ENCODE measurements at places on chromosomes 2 and 18.

DNA sequence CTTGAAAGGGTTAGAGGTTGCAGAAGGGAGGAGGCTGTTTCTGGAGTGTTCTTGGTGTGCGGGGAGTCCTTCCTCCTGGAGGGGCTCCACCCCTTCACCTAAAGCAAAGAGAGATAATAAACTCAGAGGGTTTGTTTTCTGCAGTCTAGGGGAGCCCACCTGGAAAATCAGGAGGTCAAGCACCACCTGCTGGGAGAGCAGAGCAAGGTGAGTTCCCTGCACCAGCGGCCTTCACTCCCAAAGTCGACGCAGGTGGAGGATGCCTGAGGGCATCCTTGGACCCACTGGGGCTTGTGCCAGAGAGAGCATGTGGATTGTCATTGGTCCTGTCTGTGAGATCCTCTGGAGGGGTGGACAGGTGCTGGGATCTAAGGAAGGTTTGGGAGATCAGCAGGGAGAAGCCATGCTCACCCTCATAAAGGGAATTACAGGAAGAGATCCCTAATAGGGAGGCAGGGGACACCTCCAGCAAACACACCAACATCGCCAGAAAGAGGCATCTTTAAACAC lies 116.7 kb downstream of the KCNF1 start:
- no peak for DNase-seq

- no peak for DNase-seq
Measured at GRCh38 chr2:16952368-16952767, 286.7 kb upstream of the CYRIA start.

DNA sequence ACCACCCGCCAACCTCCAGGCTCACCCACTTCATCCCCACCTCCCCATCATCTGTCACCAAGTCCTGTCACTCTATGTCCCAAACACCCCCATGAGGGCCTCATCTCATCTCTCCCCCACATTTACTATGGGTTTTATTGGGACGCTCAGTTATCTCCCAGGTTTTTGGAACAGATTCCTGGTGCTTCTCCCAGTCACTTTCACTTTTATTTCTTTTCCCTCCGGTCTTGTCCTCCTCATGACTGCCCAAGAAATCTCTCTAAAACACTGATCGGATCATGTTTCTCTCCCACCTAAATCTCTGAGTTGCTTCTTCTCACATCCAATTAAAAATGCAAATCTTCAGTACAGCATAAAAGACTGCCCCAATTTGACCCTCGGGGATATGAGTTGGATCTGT lies 273.1 kb downstream of the PHLPP1 start:
- no peak for DNase-seq

DNA sequence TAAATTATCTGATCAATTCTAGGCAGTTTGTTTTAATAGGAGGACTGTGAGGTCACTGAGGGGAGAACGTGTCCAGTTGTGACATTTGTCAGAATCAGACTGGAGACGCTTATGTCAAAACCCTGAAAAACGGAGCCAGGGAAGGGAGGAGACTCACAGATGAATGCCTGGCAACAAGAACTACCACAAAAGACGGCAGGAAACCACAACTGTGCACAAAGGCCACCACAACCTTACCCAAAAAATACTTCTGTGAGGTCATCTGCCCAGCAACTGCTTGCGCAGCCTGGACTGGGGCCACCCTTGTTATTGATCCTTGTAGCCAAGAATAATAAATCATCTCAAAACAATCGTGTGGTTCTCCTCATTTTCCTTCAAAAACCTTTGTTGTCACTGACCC lies 173.0 kb upstream of the ALKAL2 start:
- no peak for DNase-seq

DNA sequence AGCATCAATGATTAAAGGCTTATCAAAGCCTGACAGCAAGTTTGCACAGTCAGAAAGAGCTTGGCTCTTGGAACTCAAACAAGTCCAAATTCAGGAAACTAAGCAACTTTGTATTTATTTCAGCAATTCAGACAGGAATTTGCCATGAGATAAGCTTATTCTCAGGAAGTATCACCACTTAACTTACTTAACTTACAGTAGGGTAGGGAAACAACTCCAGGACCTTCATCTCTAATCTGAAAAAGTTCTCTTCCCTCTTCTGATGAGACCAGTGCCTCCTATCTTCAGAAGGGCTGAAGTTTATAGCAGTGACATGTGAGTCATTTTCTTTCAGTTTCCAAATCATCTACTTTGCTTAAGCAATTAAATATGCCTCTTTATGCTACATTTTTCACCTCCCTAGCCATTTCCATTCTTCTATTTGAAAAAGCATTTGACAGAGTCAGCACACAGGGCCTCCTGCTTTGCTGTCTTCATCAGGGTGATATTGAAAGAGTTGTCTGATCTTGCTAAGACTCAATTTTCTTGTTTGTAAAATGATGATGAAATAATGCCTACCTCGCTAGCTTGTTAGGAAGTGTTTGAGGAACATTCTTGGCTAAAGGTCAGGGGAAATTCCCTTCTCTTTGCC lies 389.5 kb downstream of the RND3 start:
- peak; percentile 9 for DNase-seq

DNA sequence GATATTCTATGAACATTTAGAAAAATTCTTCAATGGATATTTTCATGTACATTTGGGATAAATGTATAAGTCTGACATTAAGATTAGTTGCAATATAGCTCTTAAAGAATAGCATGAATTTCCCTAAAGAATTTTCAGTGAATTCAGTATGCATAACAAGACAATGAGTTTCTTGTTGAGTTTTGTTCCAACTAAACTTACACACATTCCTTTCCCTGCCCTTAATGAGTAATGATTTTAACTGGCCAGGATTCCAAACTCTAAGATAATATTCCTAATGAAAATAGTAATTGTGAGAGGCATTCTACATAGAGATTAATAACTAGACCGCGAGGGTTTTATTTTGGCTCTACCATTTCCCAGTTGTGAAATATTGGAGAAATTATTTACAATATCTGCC lies 390.3 kb upstream of the GALNT5 start:
- no peak for DNase-seq

- DNase-seq, result no peak
Measured at GRCh38 chr18:79911344-79912270, 39.8 kb downstream of the SLC66A2 start.

DNA sequence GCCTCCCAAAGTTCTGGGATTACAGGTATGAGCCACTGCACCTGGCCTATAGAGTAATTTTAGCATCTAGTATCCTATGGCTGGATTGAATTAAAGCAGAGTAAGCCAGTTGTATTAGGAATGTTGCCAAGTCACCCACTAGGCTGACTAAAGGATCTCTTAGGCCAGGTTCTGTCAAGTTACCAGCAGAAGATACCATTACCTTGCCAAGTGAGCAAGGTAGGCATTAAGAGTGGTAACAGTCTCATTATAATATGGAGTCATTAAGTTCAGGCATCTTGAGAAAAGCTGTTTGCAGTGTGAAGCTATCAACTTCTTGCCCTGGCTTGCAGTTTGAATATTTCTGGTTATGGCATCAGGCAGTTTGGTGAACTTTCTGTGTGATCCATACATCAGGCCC lies 37.0 kb upstream of the MTCL1 start:
- DNase-seq, result no peak

DNA sequence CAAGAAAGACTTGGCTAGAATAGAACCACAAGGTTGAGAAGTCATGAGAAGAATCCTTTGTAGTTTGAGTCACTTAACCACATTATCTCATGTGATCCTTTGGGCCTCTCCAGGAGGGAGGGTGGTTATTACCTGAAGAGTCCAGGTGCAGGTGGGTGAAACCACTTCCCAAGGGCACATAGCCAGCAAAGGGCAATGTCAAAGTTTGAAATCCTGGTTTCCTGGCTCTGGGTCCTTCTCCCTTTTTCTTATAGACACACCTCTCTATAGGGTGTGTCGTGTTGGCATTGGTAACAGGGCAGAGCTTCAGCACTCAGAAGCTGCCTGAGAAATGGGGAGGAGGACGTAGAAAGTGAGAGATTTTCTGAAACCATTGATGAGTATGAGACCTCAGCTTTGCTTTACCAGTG lies 137.9 kb downstream of the MGAT5 start:
- DNase-seq, result no peak

DNA sequence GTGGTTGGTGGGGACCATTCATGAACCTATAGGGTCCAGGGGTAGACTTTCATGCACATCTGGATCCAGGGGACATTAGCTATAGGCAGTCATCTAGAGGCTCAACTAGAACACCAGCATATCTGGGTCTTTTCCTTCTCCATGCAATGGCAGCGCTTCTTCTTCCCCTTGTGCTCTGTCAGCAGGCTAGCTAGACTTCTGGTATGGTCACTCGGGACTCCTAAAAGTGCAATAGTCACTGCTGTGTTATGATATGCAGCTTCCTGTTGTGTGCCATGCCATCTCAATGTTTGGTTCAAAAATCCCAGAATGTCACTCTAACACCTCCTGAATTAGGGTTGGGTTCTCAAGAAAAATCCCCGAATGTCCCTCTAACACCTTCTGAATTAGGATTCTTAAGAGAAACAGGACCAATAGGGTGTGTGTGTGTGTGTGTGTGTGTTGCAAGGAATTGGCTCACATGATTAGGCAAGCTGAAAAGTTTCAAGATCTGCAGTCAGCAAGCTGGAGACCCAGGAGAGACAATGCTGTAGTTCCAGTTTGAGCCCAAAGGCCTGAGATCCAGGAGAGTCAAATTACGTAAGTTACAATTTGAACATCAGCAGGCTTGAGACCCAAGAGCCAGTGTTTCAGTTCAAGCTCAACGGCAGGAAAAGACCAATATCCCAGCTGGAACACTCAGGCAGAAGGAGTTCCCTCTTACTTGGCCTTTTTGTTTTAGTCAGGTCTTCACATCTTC lies 97.1 kb upstream of the LTBP1 start:
- DNase-seq, result no peak

DNA sequence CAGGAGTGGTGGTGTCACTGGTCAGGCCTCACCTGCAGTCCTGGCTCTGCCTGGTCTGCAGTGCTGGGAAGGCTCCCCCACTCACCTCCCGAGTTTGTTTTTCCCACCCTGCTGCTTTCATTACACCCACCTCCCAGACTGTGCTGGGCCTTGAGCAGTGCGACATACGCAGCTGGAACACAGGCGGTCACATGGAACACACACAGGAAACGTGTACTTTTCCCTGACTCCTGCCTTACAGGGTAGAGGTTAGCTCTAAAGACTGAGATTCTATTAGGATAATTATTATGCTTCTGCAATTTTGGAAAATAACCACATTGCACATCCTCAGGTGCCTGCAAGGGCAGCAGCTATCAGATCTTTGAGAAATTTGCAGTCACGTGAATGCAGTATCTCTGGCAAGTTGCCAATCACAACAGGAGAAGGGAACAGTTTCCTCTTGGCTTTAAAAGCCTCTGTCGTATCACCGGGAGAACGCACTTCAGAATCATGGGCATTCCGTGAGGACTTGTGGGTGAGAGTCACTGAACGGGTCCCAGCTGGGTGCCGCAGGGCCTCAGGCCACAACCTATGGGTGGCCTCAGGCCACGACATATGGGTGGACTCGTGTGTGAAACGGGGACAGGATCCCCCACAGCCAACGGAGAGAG lies 136.5 kb downstream of the ZNF236 start:
- peak; percentile 33 for DNase-seq

DNA sequence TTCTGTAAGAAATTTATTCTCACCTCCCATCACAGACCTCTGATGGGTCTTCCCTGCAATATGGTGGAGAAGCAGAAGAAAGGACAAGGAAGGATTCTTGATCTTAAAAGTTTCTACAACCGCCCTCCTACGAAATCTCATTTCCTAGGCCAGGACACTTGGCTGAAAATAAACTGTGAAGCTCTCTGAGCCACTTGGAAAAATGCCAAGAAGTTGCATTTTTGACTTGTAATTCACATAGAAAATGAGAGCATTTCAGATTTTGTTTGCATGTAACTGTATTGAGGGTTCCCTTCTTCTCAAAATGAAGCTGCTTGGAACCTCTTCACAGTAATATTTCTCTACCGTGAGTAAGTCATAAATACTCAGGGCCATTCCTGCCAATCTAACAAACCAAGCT lies 458.3 kb upstream of the SLC14A2 start:
- no peak for DNase-seq

- DNase-seq, result no peak
Measured at GRCh38 chr2:208306291-208306690, 40.2 kb downstream of the PIKFYVE start.

- peak; percentile 43 for DNase-seq
Measured at GRCh38 chr2:126828051-126828450, 70.6 kb upstream of the TEX51 start.

DNA sequence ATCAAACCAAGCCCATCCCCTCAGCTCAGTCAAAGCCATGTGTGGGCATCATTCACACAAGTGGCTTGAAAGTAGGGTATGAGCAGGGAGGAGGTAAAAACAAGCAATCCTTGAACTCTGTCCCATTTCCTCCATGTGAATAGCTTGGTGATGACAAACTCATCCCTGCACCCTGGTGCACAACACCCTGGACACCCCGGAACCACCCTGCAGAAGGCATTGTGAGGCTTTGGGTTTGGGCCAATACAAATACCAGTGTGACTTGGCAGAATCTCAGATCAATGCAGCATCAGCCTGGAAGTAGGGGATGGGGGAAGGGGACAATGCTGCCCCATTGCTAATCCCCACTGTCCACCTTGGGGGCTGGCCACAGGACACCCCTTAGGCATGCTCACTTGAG lies 28.6 kb downstream of the TGFA start:
- no peak for DNase-seq

DNA sequence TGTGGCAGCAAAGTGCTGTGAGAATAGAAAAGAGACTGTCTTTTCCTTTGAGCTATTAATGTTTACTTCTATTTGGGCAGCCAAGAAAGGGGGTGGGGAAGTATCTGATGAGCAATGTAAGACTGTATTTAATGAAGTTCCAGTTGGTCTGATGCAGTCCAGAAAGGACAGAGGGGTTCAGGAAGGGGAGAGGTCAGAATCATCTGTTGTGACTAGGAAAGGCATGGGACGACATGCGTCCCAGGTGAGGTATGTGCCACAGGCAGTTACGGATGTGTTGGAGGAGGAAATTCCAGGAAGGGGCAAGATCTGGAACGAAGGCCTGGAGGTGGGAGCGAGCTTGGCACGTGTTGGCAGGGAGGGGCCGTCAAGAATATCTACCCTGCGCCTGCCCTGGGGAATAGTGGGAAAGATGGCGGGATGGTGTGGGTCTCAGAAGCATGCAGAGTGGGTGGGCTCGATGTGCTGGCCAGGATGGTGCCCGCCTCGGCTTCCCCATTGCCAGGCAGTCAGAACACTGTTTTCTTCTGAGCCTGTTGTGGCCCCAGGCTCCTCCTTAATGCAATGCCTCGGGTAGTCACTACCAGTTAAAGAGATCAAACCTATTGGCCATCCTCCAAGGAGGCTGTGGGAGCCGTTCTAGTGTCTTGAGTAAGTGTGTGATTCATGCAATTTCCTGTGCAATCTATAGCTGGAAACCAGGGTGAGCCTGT lies 57.8 kb upstream of the TXNDC2 start:
- peak; percentile 97 for DNase-seq

DNA sequence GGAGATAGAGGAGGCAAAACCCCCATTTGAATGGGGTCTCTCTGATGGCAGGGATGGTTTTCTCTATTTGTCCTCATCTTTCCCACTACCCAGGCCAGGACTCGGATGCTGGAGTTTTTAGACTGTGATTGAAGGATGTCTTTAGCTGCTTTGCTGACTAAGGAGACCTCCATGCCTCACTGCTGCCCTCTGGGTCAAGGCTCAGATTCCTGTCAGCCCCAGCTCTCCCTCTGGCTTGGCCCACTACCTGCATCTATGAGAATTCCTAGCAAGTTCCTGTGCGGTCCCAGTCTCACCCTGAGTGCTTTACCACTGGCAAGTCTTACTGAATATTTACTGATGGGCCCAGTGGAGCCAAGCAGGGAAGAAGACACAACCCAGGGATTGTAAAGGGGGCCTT lies 184.0 kb downstream of the CELF4 start:
- DNase-seq, result no peak

All from A673 (cell line).